Nephron progenitor cell (in vitro differentiated cells): ENCODE measurements at places on chromosomes 11 and 22.
A peak's percentile ranks its signal among the peaks of the same experiment; 100 is the strongest.

DNA sequence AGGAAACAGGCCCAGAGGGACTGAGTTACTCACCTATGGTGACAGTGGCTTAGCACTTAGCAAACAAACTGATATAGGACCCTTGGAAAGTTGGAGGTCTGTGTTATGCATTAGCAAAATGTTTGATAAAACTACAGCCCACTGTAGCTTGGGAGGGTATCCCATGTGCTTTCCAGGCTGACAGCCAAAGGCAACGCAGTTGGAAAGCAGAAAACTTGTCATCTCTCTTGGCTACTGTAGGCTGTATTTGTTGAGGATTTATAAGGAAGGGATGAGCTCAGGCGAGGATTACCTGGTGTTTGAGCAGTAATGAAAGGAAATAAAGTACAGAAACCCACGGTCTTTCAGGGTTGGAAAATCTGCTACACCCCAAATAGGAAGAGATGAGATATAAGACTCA, 23.8 kb downstream of the SDHAF2 start:
- DNase-seq, result no peak

DNA sequence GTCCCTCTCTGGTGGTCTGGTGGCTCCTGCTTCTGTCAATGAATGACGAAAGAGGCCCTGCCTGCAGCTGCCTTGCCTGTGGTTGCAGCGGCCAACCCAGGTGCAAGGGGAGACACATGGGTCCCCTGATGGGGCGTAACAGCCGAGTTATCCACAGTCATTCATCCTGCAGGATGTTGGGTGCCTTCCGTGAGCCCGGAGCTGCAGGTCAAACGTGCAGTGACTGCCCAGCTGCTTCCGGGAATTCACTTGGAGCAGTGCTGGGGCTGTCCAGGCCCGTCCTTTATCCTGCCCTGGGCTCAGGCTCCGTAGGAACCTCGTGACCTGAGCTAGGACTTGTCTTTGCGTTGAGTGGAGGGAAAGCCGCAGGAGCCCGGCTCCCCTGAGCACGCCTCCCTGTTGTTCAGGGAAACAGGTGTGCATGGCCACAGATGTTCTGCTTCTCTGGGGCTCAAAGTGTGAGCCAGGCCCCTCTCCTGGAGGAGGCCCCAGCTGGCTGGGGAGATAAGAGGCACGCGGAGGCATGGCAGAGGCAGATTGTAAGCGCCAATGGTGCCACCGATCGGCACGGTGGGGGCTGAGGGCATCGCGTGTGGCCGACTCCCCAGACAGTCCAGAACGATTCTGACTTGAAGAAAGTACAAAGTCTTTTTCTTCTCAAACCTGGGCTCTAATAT, 635.4 kb downstream of the BRD1 start:
- no peak for DNase-seq

GRCh38 chr22:21920341-21921183, 32.1 kb downstream of the PPM1F start:
- DNase-seq, result no peak

DNA sequence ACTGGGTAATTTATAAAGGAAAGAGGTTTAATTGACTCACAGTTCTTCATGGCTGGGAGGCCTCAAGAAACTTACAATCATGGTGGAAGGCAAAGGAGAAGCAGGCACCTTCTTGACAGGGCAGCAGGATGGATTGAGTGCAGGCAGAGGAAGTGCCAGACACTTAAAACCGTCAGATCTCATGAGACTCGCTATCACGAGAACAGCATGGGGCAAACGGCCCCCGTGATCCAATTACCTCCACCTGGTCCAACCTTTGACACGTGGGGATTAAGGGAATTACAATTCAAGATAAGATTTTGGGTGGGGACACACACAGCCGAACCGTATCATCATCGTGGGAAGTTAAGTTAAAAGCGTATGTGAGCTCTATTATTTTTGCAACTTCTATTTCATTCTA, 71.4 kb upstream of the SYN3 start:
- no peak for DNase-seq

DNA sequence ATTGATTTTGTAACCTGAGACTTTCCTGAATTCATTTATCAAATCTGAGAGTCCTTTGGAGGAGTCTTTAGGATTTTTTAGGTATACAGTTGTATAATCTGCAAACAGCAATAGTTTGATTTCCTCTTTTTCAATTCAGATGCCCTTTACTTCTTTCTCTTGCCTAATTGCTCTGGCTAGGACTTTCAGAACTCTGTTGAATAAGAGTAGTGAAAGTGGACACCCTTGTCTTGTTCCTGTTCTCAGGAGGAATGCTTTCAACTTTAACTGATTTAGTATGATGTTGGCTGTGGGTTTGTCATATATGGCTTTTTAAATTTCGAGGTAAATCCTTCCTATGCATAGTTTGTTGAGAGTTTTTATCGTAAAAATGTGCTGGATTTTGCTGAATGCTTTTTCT, 227.4 kb downstream of the CSNK2A3 start:
- no peak for DNase-seq

DNA sequence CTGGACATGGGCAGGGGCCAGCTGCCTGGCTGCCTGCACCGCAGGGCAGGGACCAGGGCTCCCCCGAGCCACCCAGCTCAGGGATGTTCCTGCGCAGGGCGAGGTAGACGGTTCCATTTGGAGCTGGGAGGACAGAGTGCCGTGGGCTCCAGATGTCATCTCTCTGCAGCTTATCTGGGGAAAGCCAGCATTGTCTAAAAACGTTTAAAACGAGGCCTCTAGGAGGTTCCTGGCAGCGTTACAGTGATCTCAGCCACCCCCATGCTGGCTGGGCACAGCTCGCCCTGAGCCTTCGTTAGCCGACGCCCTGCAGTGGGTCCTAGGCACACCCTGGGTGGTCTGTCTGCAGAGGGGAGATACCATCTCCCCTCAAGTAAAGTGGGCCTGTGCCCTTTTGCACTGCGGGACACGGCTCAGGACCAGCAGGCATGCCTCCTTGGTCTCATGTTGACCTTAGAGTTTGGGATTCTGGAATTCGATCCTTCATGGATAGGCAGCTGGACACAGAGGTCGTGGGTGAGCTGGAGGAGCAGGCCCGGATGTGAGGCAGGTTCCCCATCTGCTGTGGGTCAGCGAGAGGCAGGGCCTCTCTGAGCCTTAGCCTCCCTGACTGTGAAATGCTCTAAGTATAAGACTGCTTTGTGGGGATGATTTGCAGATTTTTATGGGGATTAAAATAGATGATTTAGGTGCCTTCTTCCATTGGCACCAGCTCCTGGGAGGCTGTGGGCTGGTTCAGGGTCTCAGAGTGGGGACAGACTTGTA, 14.1 kb downstream of the SYNGR1 start:
- DNase-seq, result peak; percentile 30

DNA sequence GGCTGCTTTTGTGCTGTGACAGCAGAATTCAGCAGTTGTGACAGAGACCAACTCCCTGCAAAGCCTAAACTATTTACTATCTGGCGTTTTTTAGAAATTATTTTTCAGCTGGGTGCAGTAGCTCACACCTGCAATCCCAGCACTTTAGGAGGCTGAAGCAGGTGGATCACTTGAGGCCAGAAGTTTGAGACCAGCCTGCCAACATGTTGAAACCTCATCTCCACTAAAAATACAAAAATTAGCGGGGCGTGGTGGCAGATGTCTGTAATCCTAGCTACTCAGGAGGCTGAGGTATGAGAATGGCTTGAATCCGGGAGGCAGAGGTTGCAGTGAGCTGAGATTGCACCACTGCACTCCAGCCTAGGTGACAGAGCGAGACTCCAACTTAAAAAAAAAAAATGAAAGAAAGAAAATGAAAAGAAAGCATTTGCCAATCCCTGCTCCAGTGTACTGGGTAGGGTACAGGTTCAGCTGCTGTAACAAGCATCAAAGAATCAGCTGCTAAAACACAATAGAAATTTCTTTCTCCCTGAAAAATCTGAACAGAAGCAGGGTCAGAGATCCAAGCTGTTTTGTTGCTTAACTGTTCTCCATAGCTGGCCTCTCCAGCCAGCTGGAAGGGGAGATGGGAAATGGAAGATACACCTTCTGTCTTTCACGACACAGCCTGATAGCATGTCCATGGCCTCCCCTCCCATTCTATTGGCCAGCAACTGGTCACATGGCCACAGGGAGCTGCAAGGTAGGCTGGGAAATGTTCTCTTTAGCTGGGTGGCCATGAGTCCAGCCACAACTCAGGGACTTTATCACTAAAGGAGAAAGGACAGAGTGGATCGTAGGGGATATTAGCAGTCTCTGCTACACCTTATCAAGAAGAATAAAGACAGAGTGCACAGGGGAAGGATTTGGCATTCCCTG, 8.5 kb upstream of the NCF4 start:
- no peak for DNase-seq

- no peak for DNase-seq
These were observed 26.0 kb downstream of the IL10RA start for GRCh38 chr11:118012083-118012669.

GRCh38 chr11:75263944-75264349, 23.4 kb downstream of the TPBGL start:
- no peak for DNase-seq

DNA sequence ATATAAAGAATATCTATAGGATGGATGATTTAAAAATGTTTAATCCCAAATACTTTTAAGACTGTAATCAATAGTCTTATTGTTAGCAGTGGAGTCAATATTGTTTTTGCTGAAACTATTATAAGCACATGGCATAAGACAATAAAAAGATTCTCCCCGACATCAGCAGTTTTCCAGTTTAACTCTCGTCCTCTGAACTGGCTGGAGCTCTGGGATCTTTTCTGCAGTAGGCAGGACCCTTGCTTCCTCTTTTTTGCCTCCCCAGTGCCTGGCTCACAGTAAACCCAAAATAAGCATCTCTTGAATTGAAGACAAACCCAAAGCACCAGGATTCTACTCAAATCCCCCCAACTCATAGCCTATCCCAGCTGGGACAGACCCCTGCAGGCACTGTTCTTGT, 32.9 kb downstream of the KCNJ1 start:
- DNase-seq, result no peak

DNA sequence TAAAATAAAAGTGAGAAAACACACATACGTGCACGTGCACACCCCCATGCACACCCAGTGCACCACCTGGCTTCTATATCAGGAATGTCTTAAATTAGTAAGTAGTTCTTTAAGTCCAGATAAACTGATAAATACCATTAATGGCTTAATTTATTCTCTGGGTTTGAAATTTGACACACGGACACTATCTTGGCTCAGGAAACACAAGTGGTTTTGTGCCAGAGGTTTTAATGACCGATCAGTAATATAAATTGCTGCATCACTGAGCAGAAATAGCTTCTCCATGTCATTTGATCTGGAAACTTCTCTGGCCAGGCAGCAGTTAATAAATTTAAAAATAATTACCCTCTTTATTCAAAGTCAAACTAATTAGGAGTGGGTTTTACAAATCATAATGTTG, 101.5 kb upstream of the NNMT start:
- DNase-seq, result no peak

DNA sequence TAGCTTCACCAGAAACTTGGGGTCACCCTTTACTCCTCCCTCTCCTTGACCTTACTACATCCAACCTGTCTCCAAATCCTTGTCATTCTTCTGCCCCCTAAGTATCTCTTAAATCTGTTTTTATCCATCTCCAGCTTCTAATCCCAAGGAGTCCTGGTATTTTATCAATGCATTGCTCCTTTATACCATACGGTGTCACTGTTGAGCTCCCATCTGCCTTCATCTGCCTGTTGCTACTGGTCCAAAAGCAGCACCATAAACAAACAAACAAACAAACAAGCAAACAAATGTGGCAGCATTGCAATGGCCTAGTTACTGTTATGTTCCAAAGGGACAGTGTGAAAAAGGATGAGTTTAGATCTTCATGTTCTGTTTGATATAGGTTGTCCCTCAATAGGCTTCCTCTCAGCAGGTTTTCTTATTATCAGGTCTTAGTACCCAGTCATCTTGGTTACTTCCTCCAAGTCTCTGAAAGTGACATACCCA, 34.2 kb downstream of the DNHD1 start:
- peak; percentile 27 for DNase-seq

GRCh38 chr11:827146-827896, 398 bp upstream of the CRACR2B start:
- peak; percentile 65 for DNase-seq

DNA sequence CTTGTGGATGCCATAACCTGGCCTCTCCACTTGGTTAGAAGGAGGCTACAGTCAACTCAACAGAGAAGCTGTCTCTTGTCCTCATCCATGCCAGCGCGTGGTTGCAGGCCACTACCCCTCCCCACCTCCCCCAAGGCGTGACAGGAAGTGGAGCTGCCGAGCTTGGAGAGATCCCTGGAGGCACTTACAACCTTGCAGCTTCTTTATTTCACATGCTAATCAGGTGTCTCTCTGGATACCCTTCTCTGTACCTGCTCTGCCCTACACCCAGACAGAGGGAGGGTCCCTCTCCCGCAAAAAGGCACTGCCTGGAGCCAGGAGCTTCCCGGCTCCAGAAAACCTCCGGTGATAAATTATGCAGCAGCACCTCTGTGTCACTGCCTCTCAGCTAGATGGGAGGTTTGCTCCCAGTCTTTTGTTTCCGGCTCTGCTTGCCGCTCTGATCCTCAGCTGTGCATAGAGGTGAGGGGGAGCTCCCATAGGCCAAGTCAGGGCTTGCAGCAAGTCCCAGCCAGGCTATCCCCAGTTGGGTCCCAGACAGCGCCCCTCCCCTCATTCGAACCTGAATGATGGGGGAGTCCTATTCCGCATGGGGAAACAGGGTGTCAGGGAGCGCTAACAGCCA, 5.7 kb downstream of the LRP4 start:
- DNase-seq, result peak; percentile 65

DNA sequence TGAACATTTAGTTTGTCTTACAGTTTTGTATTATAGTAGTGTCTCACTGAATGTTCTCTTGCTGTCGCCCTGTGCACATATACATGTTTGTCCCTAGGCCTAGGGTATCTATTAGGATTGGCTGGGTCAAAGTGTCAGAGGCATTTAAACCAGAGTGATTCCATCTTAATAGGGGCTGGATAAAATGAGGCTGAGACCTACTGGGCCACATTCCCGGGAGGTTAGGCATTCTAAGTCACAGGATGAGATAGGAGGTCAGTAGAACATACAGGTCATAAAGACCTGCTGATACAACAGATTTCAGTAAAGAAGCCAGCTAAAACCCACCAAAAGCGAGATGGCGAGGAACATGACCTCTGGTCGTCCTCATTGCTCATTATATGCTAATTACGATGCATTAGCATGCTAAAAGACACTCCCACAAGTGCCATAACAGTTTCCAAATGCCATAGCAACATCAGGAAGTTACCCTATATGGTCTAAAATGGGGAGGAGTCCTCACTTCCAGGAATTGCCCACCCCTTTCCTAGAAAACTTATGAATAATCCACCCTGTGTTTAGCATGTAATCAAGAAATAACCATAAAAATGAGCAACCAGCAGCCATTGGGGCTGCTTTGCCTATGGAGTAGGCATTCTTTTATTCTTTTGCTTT, 82.6 kb downstream of the LDLRAD3 start:
- no peak for DNase-seq

- DNase-seq, result no peak
These were observed 29.7 kb upstream of the GNB1L start for GRCh38 chr22:19884161-19884953.
